Suprapubic skin (tissue), 4 donors: ENCODE measurements at places on chromosomes 12 and 14. TPM values are rescaled to one million over a fixed set of nuclear protein-coding genes. Genes with fewer than 3 reads are reported as not detected.

DNA sequence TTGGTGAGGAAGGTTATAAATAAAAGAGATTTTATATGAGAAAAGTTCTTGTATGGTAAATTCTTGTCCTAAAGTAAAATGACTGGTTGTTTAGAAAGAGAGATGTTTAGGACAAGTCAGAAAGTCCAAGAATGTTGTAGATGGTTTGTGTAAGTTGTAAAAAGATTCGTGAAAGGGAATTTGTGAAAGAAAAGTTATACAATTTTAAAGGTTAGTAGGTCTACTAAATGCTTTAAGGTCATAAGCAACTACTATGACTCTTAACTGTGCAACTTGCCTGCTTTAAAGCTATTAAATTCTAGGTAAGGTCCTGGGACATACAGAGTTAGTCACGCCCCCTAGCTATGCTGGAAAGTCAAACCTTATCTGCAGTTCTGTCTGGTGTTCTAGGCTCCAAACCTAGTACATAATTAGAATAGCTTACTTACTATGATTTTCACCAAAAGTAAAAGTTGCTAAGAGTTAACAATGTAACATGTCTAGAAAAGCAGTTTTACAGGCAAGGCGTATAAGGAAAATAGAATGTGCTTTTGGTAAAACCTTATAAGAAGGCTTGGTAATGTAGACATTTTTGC lies 11.2 kb upstream of the DHRS2 start:
- no peak for DNase-seq

- no peak for DNase-seq
Observed at GRCh38 chr12:110775997-110776396, 33.3 kb upstream of the PPP1CC start.

DNA sequence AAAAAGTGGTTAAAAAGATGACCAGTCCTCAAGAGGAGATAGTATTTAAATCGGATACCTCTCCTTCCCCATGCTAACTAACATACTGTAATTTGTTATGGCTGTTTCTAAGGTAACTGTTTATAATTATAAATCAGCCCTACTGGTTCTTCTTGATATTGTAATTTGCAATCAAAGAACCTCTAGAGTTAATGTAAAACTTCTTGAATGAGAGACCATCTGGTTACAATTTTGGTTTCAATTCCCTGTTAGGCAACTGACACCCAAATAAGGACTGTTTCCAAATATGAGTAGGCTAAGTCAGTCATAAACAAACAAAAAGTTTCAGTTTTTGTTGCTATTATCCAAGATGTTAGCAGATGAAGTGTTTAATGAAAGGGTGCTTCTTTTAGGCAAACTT lies 120.2 kb upstream of the DNM1L start:
- DNase-seq, result no peak

GRCh38 chr12:101862245-101862644 lies 15.1 kb upstream of the DRAM1 start:
- no peak for DNase-seq

- DNase-seq, result no peak
Observed at GRCh38 chr12:128168273-128168672, 98.7 kb upstream of the TMEM132C start.

DNA sequence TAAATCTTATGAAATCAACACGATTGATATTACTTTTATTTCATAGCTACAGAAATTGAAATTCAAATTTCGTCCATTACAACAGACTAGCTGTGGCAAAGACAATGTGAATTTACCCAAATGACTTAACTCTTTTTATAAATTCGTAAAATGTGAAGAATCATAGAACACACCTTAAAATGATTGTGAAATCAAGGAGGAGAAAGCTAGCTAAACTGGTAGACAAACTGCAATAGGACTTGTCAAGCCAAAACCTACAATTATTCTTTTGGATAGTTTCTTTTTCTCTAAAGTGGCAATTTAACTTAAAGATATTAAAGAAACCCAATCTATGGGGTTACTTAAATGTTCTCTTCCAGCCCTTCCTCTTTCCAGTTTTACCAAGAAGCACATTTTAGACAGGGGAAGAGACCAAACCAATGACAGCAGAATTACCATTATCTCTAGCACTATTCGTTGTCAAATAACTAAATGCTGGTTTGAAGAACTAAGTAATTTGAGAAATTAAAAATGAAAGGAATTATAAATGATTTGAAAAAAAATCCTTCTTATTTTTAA lies 807 bp upstream of the SLC16A7 start:
- no peak for DNase-seq

DNA sequence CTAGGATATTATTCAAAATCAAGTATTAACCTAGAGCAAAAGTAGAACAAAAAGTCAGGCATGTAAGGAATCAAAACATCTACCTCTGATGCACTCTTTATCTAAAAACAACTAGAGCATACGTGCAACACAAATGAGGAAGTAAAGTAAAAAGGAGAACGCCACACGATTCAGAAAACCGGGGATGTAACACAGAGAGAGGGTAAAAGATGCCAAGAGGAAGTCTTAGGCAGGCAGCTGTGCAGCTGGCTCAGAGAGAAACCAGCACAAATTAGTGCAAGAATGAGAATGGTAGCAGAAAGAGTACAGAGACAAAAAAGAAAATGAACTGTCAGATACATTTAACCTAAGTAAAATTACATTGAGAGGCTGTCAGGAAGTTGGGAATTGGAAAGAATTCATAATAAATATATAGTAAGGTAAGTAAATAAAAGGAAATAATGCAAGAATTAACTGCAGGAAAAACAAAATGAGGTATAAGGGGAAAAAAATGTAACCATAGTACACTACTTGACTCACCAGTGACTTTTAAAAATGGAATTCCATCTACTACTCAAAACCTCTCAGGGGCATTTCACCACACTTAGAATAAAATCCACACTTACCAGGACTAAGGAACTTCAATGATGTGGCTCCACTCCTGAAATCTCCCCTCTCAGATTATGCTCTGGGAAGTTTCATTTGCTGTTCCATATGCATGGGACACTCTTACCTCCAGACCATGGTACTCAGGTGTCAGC lies 17.1 kb downstream of the BCAT1 start:
- no peak for DNase-seq

DNA sequence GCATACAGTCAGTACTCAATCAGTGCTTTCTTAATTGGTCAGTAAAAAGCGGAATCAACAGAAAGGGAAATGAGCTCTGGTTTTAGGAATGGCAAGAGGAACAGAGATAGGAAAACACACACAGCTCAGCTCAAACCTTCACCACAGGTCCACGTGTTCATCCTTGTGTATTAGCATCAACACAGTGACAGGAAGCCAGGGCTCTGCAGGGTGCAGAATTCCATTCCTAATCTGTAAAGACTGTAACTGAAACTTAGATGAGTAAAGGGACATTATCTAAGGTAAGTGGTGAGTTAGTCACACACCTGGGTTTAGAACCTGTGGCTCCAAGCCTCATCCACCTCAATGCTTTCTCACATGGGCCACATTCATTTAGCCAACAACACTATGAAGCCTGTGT lies 1242.2 kb upstream of the TMEM132C start:
- no peak for DNase-seq

- DNase-seq, result no peak
Observed at GRCh38 chr14:74491956-74492775, 939 bp downstream of the NPC2 start.

GRCh38 chr12:70091021-70091521 lies 152.2 kb upstream of the CNOT2 start:
- no peak for DNase-seq

- DNase-seq, result no peak
Observed at GRCh38 chr14:36818246-36818645, 156.6 kb downstream of the PAX9 start.

GRCh38 chr12:18646286-18646890 lies 91.4 kb downstream of the PLCZ1 start:
- no peak for DNase-seq

GRCh38 chr12:46186088-46186487 lies 82.8 kb downstream of the SLC38A1 start:
- no peak for DNase-seq

DNA sequence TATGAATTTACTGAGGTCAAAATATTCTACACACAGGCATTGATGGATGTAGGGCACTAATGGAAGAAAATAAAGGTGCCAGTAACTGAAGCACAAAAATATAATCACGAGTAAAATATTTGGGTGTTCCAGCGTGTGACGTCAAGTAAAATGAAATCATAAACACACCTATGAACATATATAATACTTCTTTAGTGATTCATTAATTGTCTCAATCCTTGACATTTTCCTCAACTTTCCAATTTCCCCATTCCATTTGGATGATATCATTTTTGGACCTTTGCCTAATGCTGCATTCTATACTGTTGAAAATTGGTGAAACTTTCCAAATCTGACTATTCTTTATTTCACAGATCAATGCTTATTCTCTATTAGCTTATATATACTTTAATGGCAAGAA lies 649.3 kb downstream of the GALC start:
- no peak for DNase-seq

DNA sequence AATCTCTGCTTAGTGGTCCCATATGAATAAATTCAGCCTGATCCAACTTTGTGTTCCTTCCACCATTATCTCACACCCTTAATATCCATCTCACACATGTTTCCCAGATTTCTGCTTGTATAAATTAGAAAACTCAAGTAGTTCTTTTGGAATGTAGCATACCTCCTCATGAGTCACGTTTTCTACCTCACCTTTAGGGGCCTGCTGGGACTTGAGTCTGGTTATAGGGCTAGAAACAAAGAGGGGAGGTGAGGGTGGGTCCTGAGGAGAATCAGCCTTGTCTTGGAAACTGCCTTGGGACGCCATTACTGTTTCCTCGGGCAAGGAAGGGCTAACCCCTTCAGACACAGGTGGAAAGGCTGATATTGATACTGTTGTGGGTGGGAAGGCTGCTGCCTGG lies 51.1 kb downstream of the EMP1 start:
- no peak for DNase-seq

- DNase-seq, result no peak
Observed at GRCh38 chr14:102445641-102446040, 63.9 kb downstream of the ANKRD9 start.

DNA sequence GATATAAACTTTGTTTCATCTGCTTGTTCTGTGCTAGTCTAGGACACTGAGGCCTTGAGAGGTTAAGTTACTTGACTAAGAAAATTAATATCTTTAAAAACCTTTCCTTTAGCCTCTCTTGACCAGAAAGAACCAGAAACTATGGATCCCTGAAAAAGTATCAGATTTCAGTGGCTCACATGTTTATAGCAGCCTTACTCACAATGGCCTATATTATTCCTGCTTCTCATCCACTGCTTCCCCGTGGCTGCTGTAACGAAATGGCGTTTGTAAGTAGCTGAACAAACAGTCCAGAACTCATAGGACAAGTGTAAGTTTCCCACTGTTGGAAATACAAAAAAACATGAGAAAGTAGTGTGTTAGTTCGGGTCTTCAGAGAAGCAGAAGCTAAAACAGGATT lies 3.2 kb upstream of the PYGL start:
- no peak for DNase-seq

DNA sequence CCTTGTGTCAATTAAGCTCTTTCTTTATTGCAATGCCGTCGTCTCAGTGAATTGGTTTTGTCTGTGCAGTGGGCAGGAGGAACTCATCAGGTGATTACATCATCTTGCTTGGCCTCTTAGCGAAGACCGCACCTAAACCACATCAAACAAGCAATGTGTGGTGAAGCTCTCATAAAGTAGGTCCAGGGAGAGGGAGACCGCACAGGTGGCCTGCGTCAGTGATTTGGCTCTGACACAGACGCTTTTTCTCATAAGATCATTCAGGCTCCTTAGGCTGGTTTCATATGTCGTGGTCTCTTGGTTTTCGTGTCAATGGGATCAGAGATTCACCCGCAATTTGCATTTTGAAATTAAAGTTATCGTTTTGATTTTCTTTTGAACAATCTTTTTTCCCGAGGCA lies 6.7 kb upstream of the TESC start:
- no peak for DNase-seq

- no peak for DNase-seq
Observed at GRCh38 chr12:56840922-56841321, 77.8 kb downstream of the HSD17B6 start.

GRCh38 chr14:64082837-64083236 lies 211.3 kb downstream of the ESR2 start:
- no peak for DNase-seq

DNA sequence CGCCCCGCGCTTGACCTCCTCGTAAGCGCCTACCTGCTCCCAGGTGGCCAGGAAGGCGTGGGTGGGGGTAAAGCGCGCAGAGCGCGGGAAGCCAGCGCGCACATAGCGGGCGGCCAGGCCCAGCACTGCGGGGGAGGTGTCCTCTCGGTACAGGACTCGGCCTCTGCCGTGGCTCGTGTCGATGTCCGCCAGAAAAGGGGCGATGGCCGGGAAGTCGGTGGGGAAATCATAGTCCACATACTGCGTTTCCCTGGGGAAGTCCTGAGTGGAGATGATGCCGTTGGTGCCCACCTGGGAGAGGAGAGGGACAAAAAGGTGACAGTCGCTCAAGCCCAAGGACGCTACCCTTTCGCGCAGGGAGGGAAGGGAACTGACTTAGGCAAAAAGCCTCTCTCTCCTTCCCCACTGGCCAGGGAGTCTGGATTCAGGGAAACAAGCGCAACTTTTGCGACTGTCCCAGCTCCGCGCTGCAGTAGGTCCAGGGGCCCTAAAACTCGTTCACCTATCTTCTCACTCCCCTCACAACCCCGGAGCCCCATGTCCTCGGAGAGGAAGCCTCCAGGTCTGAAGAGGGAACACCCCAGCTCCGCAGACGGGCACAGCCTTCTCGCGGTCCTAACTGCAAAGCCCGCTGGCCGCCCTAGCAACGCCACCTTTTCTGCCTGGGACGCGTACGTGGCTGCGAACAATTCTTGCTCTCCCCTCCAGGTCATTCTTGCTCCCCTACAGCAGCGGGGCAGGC lies 815 bp downstream of the NID2 start:
- no peak for DNase-seq

DNA sequence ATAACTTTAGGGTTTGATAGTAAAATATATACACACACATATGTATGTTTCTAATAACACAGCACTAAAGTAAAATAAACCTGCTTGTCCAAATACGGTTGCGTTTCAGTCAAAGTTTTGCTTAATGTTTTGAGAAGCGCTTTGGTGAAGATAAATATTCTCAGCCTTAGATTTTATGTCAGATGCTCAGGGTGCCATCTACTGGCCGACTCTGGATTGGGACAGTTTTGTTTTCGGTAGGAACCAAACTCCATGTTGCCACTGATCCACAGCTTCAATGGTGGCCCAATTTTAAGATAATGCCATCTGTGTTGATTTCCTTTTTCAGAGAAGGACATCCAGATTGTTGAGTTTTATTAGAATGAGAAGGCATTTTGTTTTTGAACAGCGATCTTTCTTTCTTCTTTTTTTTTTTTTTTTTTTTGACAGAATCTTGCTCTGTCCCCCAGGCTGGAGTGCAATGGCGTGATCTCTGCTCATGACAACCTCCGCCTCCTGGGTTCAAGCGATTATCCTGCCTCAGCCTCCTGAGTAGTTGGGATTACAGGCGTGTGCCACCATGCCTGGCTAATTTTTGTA lies 43.1 kb downstream of the LLPH start:
- no peak for DNase-seq

GRCh38 chr14:71300566-71301330 lies 393.5 kb downstream of the PCNX1 start:
- DNase-seq, result no peak

Gene CISTR
- not detected for total RNA-seq

Gene RNASE3
- total RNA-seq, result not detected

Gene CBLN3
- total RNA-seq, result 0.30 TPM

Gene TRIM9
- 5.0 TPM for total RNA-seq

Gene LAG3
- total RNA-seq, result 0.60 TPM

Gene RNASE13
- 0.29 TPM for total RNA-seq

Gene OLR1
- not detected for total RNA-seq

Gene LYZ
- 8.3 TPM for total RNA-seq

Gene NELL2
- 9.8 TPM for total RNA-seq

Gene LRRC9
- not detected for total RNA-seq

Gene RNFT2
- total RNA-seq, result 0.40 TPM

Gene RHEBL1
- 3.6 TPM for total RNA-seq

Gene CINP
- total RNA-seq, result 35.1 TPM

Gene USP44
- total RNA-seq, result 1.4 TPM

Gene KRT79
- total RNA-seq, result 149 TPM
